ENCODE measurements at places on chromosomes 5 and 9.

DNA sequence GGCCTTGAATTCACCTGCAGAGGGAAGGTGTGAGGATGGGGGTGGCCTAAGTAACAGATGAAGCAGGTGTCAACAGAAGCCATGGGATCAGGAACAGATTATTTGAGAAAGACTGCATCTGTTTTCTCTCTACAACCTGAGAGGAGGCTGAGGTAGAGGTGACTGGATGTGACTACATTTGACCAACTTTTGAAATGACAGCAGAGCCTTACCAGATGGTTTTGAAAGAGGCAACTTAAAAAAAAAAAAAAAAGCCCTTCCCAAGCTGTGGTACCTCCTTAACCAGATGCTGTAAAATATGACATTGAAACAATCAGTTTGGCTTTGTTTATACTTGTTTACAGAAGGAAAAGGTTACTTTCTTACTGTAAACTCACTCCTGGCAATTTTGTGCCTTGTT lies 108.6 kb downstream of the TRIO start:
- DNase-seq: no peak

DNA sequence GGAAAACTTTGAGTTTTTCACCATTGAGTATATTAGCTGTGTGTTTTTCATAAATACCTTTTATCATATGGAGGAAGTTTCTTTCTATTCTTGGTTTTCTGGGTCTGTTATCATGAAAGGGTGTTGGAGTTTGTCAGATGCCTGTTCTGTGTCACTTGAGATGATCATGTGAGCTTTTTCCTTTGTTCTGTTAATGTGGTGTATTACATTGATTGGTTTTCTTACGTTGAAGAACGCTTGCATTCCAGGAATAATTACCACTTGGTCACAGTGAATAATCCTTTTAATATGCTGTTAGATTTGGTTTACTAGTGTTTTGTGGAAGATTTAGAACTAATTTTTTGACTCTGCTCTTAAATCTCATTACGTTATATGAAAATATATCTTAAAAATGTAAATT lies 7.8 kb downstream of the PLEKHG4B start:
- DNase-seq: no peak

GRCh38 chr9:126309427-126310189 lies 17.0 kb upstream of the MVB12B start:
- no peak for DNase-seq

DNA sequence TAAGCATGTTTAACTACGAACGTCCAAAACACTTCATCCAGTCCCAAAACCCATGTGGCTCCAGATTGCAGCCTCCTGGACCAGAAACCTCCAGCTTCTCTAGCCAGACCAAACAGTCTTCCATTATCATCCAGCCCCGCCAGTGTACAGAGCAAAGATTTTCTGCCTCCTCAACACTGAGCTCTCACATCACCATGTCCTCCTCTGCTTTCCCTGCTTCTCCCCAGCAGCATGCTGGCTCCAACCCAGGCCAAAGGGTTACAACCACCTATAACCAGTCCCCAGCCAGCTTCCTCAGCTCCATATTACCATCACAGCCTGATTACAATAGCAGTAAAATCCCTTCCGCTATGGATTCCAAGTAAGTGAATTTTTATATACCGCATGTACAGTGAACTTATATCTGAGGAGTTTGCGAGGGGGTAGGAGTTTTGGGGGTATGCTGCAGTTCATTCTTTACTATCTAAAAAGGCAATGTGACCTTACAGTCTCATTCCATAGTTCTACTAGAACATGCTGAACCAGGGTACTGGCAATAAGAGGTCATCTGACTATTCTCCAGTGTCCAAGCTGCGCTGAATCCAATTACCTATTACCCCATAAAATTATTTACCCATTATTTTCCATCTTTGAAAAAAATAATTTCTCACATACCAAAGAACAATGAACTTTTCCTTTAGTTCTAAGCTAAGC lies 3.1 kb downstream of the MYOT start:
- DNase-seq: no peak

GRCh38 chr9:89405826-89406225 lies 87.5 kb downstream of the SECISBP2 start:
- DNase-seq: no peak

- DNase-seq: no peak
Observed at GRCh38 chr5:115831163-115831768, 10.1 kb downstream of the ATG12 start.

- no peak for DNase-seq
Observed at GRCh38 chr9:129570450-129571297, 50.2 kb downstream of the C9orf50 start.

DNA sequence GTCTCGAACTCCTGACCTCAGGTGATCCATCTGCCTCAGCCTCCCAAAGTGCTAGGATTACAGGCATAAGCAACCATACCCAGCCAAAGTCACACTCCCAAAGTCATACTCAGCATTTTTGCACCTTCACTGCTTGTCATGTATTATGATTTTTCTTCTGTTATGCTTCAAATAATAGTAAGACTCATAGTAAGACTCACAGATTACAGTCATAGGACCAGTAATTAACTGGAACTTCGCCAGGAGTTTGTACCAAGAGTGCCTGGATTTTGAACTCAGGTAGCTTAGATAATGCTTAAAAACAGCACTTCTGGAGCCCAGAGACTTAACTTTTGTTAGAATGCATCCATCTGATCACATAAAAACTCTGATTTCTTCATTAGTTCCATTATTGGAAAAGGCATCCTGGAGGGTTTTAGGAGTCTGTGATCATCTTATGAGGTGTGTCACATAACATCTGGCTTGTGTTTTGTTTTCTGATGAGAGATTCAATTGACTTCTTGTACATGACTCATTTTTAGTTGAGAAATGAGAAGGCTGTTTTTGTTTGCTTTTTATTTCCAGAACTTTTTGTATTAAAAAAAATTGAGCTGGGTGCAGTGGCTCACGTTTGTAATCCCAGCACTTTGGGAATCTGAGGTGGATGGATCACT lies 131.5 kb downstream of the ADAMTS19 start:
- no peak for DNase-seq

GRCh38 chr5:18975624-18976023 lies 1012.4 kb downstream of the CDH18 start:
- DNase-seq: no peak

DNA sequence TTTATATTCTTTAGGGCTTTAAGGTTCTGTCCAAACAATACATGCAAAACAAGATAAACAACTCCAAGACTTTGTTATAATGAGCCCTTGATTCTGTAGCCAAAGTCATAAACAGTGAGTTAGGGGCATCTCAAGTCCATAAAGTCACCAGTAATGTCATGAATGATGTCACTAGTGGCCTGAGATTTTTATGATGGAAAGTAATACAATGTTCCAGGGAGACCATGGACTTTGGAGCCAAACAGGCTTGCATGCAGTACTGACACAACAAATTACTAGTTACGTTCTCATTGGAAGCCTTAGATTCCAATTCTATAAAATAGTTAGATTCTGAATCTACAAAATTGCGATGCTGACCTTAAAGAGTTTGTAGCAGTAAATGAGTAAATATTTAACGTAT lies 280.0 kb downstream of the HINT1 start:
- DNase-seq: no peak

DNA sequence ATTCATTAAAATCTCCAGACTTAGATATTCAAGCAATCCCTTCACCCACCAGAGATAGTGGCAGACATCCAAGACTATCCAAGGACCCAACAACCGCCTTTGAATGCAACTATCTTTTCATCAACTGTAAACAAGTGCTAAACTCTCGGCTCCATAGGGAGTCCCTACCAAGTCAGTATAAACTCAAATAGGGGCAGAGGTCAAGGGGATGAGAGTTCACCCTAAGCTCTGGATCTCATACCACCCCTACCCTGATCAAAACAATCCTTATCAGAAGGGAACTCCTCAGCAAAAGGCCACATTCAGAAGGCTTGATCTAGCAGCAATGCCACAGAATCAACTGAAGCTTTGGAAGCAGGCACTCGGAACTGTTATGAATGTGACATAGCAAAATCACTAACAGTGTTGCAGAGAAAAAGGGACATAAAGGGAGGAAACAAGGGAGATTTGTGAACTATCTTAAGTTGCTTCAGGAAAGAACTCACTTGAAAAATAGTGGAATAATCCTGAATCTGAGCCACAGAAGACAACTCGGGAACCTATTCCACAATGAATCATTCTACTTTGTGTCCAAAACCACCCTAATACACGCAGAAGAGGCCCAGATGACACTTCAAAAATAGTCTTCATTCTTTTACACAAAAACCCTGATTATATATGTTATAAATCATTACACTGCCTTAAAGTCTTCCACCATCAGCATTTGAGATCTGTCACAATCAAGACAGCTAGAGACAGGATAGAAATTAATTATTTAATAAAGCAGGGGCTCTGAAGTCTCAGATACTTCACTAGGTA lies 49.8 kb downstream of the NR6A1 start:
- no peak for DNase-seq

DNA sequence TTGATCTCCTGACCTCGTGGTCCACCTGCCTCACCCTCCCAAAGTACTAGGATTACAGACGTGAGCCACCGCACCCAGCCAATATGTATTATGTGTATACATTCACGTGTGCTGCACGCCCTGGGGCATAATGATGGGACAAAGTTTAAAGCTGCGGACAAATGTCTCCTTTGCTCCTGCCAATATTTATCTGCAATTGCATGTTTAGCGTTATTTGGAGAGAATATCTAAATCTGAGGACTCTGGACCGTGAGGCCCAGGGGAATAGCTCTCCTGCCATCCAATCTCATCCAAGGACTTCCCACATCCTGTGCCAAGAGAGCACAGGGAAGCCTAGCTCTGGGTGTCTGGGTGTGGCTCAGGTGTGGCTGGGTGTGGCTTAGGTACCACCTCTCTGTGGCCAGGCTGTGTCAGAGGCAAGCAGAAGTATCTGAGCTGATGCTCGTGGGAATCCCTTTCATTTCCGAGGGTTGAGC lies 6.9 kb upstream of the BOD1 start:
- DNase-seq: no peak

DNA sequence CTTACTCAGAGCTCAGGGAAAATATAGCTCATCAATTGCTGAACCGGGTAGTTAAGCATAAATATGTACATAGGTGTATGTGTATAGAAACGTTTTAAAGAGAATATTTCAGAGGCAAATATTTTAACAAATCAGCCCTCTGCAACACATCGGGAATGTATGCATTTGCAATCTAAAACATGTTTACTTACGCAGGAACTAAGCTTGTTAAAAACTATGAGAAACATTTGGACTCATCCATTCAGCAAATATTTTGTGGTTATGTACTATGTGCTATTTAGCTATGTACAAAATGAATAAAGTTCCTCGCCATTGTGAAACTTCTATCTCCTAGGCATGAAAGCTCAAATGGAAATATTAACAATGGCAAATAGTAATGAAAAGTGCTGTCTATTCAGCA lies 469.9 kb downstream of the ARHGEF28 start:
- DNase-seq: no peak

DNA sequence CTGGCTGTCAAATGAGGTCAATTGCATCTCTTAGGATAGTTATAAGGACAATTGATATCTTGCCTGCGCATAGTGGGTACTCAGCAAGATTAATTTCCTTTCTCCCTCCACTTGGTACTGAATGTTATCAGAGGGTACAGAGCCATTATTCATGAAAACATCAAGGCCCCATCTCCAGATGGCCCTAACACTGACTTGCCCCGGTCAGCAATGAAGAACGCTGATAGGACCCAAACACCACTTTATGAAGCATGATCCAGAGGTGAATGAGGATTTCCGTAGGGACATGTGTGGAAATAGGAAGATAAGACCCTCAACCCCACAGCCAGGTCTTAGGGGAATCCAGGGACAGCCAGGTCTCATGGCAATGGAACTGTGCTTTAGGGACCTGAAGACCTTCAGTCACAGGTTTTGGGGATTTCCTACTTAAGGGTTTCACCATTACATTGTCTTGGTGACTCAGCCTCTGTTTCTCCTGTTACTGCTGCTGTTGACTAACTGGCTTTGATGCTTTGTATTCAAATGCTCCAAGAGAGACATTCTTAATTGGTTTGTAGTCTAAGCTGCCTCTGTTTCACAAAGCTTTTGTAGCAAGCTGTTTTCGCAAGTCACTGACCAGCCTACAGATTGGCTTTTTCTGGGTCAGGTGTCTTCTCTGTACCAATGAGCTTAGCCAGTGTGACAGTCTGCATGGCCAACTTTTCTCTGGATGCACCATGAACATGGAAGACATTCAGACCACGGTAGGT lies 35.3 kb upstream of the IQGAP2 start:
- no peak for DNase-seq

- no peak for DNase-seq
Observed at GRCh38 chr9:14994738-14995137, 84.5 kb upstream of the FREM1 start.

DNA sequence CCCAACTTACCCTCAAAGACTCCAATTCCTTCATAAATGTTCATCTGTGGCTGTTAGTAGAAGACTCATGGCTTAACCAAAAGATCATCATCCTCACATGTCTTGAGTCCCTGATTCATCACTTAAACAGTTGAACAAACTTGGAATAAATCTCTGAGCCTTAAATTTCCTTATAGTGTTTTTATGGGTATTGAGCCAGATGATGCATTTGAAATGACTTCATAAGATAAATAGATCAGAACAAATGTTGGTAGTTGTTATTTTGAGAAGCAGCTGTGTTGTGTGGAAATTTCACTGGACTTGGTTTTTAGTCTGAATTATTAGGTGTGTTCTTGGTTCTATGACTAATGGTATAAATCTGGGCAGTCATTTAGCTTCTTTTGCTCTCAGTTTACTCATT lies 236.2 kb downstream of the NNT start:
- DNase-seq: no peak

DNA sequence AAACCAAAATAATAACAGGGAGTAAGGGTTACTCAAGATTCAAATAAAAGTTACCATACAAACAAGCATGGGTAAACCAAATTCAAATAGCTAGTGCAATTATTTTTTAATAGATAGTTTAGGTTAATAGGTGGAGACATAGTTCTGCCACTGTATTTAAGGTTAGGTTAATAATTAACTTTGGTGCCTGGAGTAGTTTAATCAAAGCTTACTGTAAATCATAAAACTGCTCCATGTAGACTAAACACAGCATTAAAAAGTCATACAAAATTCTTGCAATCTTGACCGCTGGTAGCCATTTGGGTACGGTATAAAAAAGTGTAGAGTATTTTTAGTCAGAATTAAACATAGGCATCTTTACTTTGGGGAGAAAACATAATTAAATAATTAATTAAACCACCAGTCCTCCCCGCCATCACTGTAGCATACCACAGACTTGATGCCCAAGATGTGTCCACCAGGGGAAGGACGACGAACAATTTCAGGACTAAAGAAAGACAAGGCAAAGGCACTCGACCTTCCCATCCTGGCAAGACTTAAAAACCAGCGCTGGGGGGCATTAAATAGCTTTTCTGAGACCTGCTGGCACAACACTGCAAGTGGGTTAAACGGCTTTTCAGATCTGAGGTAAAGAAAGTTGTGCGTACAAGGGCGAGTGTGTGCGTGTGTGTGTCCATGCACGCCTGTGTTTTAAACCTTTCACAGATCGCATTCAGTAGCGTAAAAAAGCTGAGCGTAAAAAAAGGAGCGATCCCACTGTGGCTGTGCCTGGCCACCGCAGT lies 2.9 kb downstream of the SEMA6A start:
- no peak for DNase-seq

- DNase-seq: no peak
Observed at GRCh38 chr9:121949766-121950165, 143.3 kb downstream of the TTLL11 start.

GRCh38 chr9:95313010-95313498 lies 4.5 kb downstream of the FANCC start:
- peak; percentile 58 for DNase-seq

- no peak for DNase-seq
Observed at GRCh38 chr5:111769541-111769940, 12.5 kb upstream of the NREP start.

GRCh38 chr9:131845305-131846298 lies 105.7 kb upstream of the RAPGEF1 start:
- no peak for DNase-seq

GRCh38 chr5:106415541-106415940 lies 1255.2 kb downstream of the EFNA5 start:
- no peak for DNase-seq

Data from NCI-H2081 treated with DMSO at 0.1 percent for 48 hours (cell line).